ENCODE measurements at places on chromosomes 3 and 15.
A peak's percentile ranks its signal among the peaks of the same experiment; 100 is the strongest.

DNA sequence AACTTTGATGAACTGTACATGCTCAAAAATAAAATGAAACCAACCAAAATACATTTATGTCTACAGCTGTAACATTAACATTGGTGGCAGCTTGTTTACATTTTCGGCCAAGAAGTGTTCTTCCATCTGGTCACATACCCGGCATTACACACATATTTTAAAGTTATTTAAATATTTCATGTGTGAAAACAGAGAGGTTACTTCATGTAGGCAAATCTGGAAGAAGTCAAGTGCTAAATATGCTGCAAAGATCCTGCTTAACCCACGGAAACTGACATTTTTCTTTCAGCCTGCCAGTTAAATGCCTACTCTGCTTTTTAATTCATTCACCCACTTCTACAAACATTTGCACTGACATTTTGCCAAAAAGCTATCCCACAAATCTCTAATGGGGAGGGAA is 69.7 kb downstream of the MB21D2 start:
- no peak for DNase-seq

- peak; percentile 79 for DNase-seq
These were observed 4.6 kb downstream of the BCL6 start for GRCh38 chr3:187740421-187741399.

GRCh38 chr3:177371888-177372287 is 174.6 kb upstream of the TBL1XR1 start:
- DNase-seq, result no peak

GRCh38 chr3:148230473-148230872 is 467.2 kb upstream of the AGTR1 start:
- DNase-seq, result no peak

DNA sequence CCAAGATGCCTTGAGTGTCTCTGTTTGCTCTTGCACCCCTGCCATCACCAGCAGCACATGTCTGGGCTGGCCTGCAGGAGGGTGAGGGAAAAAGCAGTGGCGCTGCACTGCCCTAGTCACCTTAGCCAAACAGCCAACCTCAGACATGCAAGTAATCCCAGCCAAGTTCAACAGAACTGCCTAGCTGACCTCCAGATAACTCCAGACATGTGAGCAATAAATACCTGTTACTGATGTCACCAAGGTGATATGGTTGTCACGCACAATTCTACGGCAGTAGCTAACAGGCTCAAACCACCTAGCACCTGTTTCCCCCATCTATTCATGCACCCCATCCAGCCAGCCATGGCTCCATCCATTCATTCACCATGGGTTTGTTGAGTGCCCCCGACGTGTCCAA is 99.9 kb downstream of the SRGAP3 start:
- DNase-seq, result no peak

GRCh38 chr3:134640872-134641470 is 9.9 kb downstream of the KY start:
- DNase-seq, result no peak

All from activated CD8-positive, alpha-beta memory T cell treated with anti-CD3 and anti-CD28 coated beads, Interleukin-2, amount 10 ng/mL, durations not matched to agents 7 days and 5 days (primary cell).